NCI-H1092 (cell line): ENCODE measurements at places on chromosomes 2 and 18.

GRCh38 chr2:120444691-120445240 lies 98.8 kb downstream of the INHBB start:
- DNase-seq: no peak

- no peak for DNase-seq
Observed at GRCh38 chr2:208384637-208385036, 22.0 kb upstream of the PTH2R start.

DNA sequence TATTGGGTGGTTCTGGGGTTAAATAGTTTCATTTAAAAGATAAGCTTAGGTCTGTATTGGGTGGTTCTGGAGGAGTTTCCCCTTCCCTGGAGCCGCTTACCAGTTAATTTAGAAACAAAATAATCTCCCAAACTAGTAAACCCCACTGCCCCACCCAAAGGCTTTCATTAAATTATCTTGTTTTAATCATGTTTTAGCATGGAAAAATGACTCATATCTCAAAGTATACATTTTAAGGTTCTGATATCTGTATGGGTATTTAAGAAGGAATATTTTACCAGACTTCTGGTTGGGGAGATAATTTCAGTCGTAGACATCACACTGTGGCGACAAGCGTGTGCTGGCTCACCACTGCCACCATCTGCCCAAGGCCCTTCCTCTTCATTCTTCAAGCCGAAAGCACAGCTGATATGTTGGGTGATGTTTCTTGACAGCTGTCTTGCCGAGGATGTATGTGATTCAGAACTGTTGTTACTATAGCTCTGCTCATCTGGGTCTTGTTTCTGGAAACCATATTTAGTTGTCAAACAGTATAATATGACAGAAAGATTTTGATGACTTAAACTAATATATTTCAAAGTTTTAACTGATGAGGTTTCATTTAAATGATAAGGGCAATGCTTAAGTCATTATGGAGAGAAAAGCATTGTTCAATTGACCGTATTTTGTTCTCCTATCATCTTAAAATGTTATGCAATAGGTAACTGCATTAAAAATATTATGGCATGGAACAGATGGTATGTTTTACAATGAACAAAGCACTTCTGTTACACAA lies 5.1 kb downstream of the FIGLA start:
- no peak for DNase-seq

GRCh38 chr18:53745224-53745967 lies 479.1 kb downstream of the MBD2 start:
- DNase-seq: no peak

DNA sequence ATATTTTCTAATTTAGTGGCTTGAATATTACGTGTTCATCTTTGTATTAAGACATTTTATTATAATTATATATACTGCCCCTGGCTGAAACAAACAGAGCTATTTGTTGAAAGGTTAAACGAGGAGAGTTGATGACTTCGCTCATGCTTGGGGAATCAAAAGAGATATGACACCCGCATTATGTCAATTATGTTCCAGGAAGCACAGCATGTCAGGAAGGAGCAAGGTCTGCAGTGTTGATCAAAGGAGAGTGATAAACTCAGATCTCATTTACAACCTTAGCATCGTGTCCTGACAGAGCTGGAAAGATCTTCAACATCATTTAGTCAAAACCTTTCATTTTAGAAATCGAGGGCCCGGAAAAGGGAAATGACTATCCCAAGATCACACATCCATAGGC lies 510.1 kb downstream of the TDRD15 start:
- DNase-seq: no peak

DNA sequence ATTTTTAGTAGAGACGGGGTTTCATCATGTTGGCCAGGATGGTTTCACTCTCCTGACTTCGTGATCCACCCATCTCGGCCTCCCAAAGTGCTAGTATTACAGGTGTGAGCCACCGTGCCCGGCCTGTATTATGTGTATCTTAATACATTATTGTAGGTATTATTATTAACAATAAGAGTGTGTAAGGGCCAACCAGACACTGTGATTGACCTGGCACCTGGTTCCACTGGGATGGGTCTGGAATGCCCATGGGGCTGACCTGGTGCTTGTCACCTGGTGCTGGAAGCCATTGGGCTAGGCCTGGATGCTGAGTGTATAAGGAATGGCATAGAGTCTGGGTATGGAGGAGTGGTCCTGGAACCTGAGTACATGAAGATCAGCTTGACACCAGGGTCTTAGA lies 906.9 kb upstream of the TMEFF2 start:
- no peak for DNase-seq

- DNase-seq: no peak
Observed at GRCh38 chr2:225020168-225020849, 22.0 kb downstream of the DOCK10 start.

DNA sequence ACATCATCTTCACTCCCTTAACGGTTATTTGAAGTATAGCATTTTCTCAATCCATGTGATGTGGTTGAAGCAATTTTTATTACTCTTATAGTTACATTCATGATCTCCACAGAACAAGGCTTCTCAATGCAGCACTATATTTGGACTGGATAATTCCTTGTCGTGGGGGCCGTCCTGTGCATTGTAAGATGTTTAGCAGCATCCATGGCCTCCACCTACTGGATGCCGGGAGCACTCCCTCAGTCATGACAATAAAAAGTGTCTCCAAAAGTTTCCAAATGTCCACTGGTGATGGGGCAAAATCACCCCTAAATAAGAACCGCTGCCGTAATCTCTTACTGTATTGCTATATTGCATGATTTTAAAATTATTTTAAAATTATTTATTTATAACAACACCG lies 110.6 kb upstream of the DDX18 start:
- DNase-seq: no peak

GRCh38 chr2:222283634-222284033 lies 15.2 kb downstream of the PAX3 start:
- no peak for DNase-seq

DNA sequence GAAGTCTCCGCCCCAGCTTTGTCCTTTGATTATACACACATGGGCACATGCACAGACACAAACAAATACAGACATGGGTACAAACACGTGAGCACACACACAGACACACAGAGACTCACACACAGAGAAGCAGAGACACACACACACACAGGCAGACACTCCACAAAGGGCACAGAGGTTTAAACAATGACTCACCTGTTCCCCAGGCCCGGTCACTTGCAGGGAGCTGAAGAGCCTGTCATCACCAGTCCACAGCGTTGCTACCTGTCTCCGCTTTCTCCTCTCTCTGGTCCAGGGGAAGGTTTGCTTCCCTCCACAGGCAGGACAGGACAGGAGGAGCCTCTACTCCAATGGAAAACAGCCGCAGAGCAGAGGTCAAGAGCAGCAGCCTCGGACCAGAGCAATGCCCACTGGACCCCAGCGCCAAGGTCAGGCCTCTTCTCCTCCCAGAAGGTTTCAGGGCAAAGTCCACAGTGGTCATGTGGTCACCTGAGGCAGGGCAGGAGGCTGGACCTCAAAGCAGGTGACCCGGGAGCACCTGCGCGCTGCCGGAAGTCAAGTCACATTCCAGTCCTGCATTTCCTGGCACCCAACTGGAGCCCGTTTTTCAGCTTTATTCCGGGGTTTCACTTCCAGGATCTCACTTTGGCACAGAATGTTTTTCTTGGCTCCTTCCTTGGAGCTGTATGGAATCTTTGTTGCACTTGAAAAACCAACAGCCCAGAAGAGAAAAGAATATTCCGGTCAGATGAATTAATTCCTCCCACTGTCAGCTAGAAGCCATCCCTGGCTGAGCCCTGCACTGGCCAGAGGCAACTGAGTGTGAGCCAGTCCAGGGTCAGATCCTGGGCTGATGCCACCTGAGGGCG lies at the start of gene RAB17:
RAB17 (minus strand) TSS at position 463 of the 869 bp plus-strand sequence. CDS start 4,580 bp downstream, outside the sequence.
- no peak for DNase-seq

- no peak for DNase-seq
Observed at GRCh38 chr2:172428832-172429210, 1.4 kb downstream of the ITGA6 start.

DNA sequence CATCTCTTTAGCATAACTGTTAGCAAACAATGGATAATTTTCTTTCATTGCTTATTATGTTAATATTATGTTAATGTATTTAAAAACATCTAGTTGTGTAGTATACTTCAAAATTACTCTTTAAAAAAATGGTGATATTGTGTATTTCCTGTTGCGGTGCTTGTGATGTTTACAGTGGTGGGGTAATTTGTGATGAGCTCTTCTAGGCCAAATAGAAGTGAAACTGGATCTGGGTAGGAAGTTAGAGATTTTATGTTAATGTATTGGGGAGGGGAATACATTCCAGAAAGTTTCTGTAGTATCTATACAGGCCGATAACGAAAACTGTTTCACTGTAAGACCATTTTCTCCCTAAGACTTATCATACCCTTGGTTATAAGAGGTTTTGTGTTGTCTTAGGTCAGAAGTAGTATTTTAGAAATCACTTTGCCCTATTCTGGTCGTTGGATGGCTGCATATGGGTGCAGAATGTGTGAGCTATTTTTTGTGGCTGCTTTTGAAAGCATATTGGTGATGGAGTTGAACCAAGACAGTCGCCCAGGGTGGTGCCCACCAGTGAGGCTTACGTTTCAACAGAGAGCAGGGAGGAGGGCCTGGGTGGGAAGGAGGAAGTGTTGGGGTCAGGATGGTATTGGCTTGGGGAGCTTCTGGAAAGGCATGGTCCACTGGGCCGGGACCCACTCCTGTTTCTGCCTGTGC lies 5.8 kb downstream of the TSHZ1 start:
- DNase-seq: no peak

- no peak for DNase-seq
Observed at GRCh38 chr2:12616456-12617156, 100.1 kb upstream of the TRIB2 start.

DNA sequence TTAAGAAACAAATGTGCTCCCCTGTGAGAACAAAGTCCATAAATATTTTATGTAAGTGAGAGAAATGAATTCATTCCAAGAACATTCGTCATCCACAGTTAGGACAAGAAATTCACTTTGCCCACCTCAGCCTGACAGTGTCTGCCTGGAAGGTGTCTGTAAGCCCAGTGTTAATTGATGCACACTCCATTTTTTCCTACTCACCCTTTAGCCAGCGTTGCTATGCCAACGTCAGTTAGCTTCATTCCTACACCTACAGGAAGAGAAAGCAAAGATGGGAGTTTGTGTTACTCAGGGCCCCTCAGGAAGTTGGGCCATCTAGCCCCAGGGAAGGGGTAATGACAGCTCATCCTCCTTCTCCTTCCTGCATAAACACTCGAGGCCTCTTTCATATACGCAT lies 131.0 kb downstream of the ALPK2 start:
- no peak for DNase-seq

GRCh38 chr2:64929333-64929732 lies 59.9 kb upstream of the SLC1A4 start:
- DNase-seq: no peak

GRCh38 chr2:136154384-136154783 lies 36.4 kb upstream of the CXCR4 start:
- DNase-seq: no peak

- DNase-seq: no peak
Observed at GRCh38 chr2:225270053-225270452, 129.5 kb upstream of the NYAP2 start.

GRCh38 chr2:1400943-1401735 lies 12.1 kb upstream of the TPO start:
- no peak for DNase-seq

DNA sequence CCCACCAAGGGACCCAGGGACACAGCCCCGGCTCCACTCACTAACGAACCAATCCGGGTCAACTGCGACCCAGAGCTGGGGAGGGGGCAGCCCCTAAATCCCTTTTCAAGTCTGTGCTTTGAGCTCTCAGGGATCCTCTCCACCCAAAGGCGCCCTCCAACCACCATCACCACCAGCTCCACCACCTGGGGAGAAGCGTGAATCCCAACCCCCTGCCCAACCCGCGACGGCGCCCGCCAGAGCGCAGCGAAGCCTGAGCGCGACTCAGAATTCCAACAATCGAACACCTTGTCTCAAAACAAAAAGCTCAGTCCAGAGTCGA lies 497 bp downstream of the DSC3 start:
- no peak for DNase-seq

DNA sequence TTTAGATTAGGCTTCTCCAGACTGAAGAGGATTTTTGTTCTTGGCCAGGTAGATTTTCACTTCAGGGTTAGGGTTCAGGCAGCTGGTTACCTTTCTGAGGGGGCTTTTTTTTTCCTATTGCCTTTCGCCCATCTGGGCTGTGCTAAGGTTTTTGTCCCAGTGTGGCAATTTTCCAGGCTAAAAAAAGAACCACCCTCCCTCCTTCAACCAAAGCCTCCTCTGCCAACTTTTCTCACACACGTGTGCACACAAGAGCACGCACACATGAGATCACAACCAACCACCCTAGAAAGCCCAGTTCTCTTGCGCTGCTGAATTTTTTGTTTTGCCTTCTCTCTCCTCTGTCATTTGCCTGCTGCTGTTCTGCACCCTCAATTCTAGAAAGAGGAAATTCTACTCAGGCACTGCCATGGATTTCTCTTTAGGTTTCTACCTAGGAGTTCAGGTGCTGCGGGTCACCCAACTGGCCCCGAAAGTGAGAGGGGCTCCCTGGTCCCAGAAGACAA lies 8.5 kb upstream of the CXCR4 start:
- DNase-seq: no peak

- no peak for DNase-seq
Observed at GRCh38 chr2:22838461-22838860, 546.5 kb upstream of the KLHL29 start.

- no peak for DNase-seq
Observed at GRCh38 chr2:147589127-147589526, 255.7 kb upstream of the ACVR2A start.

GRCh38 chr2:227889336-227889735 lies 17.9 kb downstream of the DAW1 start:
- DNase-seq: no peak

DNA sequence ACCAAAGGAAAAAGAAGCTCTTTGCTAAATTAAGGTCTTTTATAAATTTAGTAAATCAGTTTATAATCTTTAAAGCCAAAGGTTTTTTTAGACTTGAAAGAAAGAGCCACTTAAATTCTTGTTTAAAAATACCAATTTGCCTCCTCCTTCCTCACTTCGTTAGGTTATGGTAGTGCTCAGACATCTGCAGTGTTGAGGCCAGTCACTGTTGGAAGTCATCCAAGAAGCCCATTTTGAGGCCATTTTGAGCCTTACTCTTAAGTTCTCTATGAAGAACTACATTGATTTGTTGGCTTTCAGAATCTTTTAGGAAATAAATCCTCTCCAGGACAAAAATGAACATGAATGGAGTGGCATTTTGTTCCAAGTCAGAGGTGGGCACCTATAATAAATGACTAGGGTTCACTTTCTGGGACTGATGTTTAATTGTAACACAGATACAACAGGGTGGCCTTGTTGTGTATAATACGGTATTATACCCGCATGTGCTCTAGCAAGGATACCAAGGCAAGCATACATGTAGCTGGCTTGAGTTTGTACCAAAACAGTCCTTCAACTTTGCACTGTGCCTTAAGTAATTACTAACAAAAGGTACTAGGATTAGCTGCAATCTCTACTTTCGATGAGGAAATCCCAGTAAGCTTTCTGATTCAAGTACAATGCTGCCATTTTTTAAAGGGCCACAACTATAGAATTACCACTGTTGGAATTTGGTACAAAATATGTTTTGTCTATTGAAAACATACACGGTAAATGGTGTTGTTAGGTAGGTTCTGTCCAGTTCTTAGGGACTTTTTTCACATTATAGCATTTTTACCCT lies 22.8 kb downstream of the SLC66A3 start:
- peak; percentile 44 for DNase-seq
